ENCODE measurements at places on chromosomes 4 and X.

DNA sequence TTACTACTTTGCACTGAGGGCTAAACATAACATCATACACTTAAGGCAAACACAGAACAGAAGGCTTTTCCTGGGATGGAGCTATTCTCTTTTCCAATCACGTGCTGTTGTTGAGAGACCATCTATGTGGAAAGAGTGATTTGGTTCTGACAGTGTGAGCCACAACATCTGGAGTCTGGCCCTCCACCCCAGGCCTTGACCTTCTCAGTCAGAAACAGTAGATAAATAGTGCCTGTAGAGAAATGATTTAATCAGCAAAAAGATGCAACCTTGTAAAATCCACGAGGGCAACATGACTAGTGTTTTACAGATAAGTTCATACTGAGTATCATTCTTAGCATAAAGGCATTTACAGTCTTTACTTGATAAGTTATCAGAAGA lies 10.8 kb upstream of the SFRP2 start:
- no peak for DNase-seq

GRCh38 chr4:164807611-164808010 lies 53.7 kb downstream of the SMIM31 start:
- DNase-seq: no peak

DNA sequence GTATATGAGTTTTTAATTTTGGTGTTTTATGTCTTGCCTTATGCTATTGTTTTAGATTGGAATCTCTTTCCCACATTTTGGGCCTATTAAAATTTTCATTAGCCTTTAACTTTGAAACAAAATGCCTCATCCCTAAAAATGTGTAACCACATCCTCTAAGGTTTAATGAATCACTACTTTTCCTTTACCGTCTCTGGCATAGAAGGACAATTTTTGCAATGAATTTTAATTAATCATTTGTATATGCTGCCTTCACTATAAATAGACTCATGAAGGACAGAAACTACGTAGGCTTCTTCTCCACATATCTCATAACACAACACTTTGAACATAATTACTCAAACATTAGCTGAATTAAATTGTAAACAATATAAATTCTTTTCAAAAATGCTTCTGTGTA lies 421.5 kb downstream of the NLGN4X start:
- DNase-seq: no peak

DNA sequence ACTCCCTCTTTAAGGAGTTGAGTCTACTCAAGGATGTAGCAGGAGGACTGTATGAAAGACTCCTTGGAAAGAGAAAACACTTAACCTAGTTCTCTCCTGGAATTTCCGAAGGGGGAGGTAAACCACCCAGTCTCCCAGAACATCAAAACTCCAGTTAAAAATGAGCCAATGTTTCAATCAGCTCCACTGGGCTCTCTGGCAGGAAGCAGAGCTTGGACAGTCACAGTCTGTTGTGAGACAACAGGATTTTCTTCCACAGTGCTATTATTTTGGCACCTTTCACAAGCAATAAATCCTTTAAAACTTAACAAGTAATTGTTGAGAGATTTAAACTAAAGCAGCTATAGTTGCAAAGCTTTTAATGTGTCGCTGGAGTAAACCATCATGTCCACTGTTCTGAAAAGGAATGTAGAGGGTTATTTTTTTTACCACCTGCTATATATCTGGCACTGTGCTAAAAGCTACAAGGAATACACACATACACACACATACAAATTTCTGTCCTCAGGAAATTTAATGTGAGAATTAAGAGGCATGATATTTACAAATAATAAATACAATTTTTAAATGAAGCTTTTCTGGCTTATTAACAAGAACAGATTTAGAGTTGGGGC lies 229.2 kb upstream of the INTU start:
- no peak for DNase-seq

- no peak for DNase-seq
These were observed 1285.4 kb downstream of the PCDH18 start for GRCh38 chr4:136246876-136247275.

Measured in activated naive CD8-positive, alpha-beta T cell treated with anti-CD3 and anti-CD28 coated beads, Interleukin-2, amount 50 U/mL, for 24 hours (primary cell).